ENCODE measurements at places on chromosomes 1 and 21. TPM values are rescaled to one million over a fixed set of nuclear protein-coding genes. Genes with fewer than 3 reads are reported as not detected.

SYT6 gene
- 0.66 TPM for total RNA-seq

DNAJC6 gene
- 4.9 TPM for total RNA-seq

MIXL1 gene
- 0.24 TPM for total RNA-seq

CA6 gene
- total RNA-seq: not detected

CR1L gene
- not detected for total RNA-seq

PADI6 gene
- not detected for total RNA-seq

C1orf185 gene
- total RNA-seq: not detected

LINGO4 gene
- total RNA-seq: not detected

SEC16B gene
- 0.72 TPM for total RNA-seq

MRAP gene
- not detected for total RNA-seq

BRDT gene
- total RNA-seq: not detected

NR1I3 gene
- not detected for total RNA-seq

GPR157 gene
- 5.3 TPM for total RNA-seq

FASLG gene
- not detected for total RNA-seq

GPR3 gene
- 1.7 TPM for total RNA-seq

TP73 gene
- 0.62 TPM for total RNA-seq

AUNIP gene
- total RNA-seq: 6.2 TPM

CLCA1 gene
- not detected for total RNA-seq

LCE2B gene
- total RNA-seq: not detected

AXDND1 gene
- 0.54 TPM for total RNA-seq

TMEM240 gene
- 0.43 TPM for total RNA-seq

BCL2L15 gene
- not detected for total RNA-seq

TAS1R3 gene
- total RNA-seq: 0.07 TPM

DENND2C gene
- 0.47 TPM for total RNA-seq

NEGR1 gene
- not detected for total RNA-seq

IL10 gene
- total RNA-seq: not detected

AIRE gene
- total RNA-seq: not detected

F13B gene
- not detected for total RNA-seq

NBPF14 gene
- total RNA-seq: 14.8 TPM

KANK4 gene
- 0.48 TPM for total RNA-seq

PRKACB gene
- total RNA-seq: 7.9 TPM

CDCP2 gene
- total RNA-seq: not detected

TMEM269 gene
- total RNA-seq: 0.40 TPM

Data from A549 treated with CpdA at 1 μM for 4 hours (cell line).